Stimulated activated CD4-positive, alpha-beta T cell treated with anti-CD3 and anti-CD28 coated beads, TNF-alpha, amount 100 ng/mL, for 48 hours (primary cell): ENCODE measurements at places on chromosomes 2 and 18.

GRCh38 chr2:109048163-109048562 is 59.1 kb upstream of the EDAR start:
- DNase-seq, result no peak

DNA sequence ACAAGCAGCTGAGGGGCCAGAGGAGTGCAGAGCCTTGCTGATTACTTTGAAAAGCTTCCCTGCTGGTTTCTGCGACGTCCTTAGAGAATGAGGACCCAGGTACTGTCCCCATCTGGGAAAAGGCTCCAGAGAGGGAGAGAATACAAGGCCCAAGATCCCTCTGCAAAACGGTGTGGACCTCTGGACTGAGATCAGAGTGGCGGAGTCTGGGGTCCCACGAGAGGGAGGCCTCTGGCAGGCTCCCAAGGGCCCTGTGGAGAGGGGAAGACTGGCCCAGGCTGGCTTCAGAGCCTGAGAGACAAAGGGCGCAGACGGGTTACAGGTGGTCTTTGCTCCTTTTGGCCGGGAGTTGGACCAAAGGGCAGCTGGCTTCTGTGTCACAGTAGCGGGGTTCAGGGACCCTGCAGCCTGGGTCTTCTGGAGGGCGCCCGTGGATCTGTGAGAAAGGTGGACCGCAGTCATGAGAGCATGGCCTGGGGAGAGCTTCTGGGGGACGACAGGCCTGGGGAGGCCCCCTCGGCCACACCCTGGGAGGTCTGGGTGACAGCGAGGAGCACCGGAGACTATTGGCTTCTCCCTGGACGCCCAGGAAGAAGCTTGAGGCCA is 805 bp downstream of the SNORC start:
- no peak for DNase-seq

DNA sequence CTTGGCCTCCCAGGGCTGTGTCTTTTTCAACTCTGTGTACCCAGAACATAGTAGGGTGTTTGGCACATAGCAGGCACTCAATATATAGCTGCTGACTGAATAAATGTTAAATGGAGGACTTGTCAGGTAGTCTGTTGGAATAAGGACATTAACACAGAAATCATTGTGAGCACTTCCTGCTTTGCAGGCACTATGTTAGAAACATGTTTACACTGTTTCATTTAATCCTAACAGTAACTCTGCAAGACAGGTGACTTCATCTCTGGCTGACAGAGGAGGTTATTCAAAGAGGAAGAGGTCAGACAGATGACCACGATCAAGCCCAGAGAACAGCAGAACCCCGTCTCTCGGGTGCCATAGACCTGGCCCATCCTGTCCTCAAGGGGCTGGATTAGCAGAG is 28.0 kb upstream of the PIEZO2 start:
- DNase-seq, result no peak

GRCh38 chr2:119433636-119434327 is 2.1 kb downstream of the TMEM37 start:
- no peak for DNase-seq

DNA sequence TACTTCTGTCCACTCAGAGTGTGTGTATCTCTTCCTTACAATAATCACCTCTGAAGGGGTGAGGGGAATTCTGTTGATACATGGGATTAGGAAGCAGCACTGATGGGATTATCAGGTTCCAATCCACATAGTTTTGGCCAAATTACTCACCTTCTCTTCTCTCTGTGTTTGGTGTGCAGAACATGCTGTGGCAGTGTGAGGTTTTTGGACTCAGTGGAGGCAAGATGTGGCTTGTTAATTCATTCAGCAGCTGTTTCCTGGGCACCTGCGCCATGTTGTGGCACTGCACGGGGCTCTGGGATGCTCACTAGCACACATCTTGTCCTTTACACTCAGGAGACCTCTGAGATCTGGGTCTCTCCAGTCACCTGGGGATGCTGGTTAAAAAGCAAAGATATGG is 350.3 kb upstream of the HS6ST1 start:
- DNase-seq, result no peak

DNA sequence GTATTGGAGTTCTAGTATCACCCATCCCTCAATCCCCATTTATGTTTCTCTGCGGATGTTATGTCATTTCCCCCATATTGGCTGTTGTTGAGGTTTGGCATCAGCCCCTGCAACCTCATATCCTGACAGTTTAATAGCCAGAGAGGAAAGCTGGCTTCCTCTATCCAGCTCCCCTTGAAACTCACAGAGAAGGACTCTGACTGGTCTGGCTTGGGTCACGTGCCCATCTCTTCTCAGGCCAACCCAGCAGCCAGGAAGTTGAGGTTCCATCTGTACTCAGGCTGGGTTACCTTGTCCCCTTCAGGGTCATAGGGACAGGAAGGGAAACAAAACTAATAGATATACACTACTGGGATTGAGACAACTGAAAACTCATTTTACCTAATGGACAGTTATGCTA is 148.0 kb upstream of the SLC14A2 start:
- DNase-seq, result no peak

DNA sequence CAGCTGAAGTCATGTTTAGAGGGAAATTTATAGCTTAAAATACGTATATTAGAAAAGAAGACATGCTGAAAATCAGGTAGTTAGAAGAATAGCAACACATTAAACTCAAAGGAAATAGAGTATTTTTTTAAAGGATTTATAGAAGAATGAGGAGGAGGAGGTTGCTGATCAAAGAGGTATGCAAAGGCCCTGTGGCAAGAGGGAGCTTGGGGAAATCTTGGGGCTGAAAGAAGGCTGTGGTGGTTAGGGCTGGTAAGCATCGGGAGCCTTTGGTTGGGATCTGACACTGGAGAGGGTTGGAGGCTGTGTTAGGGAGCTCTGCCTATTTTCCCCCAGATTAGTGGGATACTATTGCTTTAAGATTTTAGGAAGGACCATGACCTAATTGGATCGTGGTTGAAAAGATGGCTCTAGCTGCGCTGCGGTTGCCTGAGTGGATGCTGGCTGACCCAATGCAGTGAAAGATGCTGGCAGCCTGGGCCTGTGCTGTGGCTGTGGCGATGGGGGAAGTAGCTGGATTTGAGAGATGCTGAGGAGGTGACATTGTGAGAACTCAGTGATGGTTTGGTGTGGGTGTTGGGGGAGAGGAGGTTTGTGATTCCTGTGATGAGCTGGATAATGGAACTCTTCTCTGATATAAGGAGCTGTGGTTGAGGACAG is 11.7 kb downstream of the DGKD start:
- no peak for DNase-seq

DNA sequence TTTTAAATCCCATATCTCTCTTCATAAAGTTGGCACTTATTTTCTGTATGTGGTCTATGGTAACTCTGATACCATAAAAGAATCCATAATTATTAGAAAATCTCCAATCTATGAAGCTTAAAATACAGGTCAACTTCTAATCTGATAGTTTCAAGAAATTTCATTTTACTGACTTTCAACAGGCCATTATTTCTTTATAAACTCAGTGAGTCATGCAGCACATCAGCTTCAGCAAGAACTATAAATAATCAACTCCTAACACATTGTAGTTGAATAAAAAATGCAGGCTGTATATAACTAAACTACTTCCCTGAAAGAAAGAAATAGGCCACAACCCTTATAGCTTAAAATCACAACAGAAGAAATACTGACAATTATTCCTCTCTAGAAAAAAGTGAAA is 204.3 kb upstream of the CCDC150 start:
- no peak for DNase-seq

DNA sequence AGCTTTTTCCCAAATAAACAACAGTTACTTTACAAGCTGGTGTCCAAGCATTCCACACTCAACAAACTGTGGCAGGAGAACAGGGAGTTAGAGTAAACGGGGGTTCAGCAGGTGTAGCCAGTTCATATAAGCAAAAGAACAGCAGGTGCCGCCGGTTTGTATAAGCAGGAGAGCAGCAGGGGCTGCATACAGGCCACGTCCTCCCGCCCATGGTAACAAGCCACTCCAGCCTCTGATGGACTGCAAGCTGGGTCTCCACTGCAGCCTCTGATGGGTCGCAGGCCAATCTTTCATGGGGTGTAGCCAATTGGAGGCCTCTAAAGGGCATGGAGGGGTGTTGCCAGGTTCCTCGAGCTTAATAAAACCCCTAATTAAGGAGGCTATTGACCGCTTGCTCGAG is 189.3 kb downstream of the ANKRD30B start:
- DNase-seq, result no peak

DNA sequence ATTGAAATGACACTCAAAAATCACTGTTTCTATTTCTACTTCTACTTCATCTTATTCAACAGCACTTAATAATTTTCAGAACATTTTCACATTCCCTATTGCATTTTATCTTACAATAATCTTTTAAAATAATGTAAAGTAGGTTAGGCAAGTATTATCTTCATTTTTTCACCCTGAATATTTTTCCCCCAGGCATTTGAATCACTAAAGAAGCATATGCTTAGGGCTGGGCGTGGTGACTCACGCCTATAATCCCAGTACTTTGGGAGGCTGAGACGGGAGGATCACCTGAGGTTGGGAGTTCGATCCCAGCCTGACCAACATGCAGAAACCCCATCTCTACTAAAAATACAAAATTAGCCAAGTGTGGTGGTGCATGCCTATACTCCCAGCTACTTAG is 6.7 kb downstream of the WDCP start:
- DNase-seq, result no peak

GRCh38 chr2:68189991-68190784 is 32.5 kb downstream of the PNO1 start:
- no peak for DNase-seq

- no peak for DNase-seq
These were observed 553.7 kb upstream of the SYT4 start for GRCh38 chr18:43830947-43831346.

GRCh38 chr18:62745089-62745751 is 29.9 kb downstream of the PHLPP1 start:
- DNase-seq, result no peak

DNA sequence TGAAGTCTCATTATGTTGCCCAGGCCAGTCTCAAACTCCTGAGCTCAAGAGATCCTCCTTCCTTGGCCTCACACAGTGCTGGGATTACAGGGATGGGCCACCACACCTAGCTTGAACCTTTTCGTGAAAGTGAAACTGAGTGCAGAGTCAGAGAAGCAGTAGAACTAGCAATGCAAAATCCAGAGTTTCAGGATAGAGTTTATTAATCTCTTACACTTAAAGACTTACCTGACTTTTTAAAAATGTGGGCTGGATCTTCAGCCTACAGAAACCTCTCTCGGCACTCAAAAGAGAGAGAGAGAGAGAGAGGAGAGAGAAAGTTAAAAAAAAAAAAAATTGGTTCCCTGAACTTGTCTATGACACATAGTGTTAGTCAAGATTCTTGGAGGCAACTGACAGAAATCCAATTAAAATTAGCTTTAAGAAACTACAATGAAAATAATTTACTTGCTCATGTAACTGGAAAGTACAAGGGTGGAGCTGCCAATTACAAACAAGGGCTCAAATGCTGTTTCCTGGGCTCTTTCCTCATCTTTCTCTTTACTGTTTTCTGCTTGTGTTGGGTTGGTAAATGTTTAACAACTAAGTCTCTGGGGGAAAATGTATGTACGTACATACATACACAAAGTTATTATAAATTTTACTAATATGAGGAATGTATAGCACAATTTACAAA is 98.1 kb upstream of the CERS6 start:
- no peak for DNase-seq

DNA sequence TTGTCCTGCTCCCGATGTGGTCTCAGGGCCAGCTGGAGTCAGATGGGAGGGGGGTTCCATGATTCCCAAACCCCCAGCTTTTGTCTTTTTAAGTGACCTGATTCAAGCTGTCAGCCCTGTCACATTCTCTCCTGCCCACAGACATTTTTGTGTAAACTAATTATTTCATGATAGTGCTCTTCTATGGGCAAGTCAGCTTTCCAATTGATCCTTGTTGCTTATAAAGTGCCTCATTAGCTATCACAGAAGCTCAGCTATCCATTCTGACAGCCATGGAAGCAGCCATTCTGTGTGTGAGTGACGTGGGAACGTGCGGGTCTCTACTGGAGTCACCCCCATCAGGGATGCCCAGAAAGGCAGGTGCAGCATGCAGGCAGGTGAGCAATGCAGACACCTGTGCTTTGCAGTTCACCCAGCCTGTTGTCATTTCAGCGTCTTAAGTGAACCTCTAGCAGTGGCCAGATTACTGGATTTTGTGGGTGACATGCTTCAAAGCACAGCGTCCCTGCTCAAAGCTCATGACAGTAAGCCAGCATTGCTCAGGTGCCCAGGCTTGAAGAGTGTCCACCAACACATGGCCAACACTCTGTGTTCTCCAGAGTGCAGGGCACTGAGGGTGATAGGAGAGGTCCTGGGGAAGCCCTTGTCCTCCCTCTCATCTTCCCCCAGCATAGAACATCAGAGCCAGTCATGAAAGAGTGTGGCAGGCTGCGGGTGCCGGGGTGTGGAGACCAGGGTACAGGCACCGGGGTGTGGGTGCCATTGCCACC is 162.1 kb upstream of the SH3BP4 start:
- no peak for DNase-seq

- DNase-seq, result no peak
These were observed 4.2 kb upstream of the TMEM185B start for GRCh38 chr2:120227111-120227991.

- DNase-seq, result no peak
These were observed 238.1 kb downstream of the SEPTIN10 start for GRCh38 chr2:109375656-109376055.

DNA sequence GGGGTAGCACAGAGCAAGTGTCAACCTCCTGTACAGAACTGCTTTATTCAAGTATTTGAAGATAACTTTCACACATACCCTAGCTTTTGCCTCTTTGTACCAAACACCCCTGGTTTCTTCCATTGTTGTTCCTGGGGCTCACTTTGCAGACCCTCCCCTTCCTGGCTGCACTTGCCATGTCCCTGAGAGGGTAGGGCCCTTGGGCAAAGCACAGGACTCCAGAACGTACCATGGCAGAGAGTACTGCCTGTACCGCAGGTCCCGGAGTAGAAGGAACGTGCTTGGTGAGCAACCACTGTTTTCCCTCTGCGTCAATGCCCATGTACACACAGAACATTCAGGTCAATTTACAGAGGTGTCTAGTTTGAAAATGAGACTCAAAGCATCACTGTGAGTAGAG is 290.4 kb downstream of the EN1 start:
- DNase-seq, result no peak

GRCh38 chr2:27049422-27050280 is 1.8 kb upstream of the AGBL5 start:
- peak; percentile 43 for DNase-seq

- DNase-seq, result no peak
These were observed 36.1 kb upstream of the GPR17 start for GRCh38 chr2:127609818-127610217.

DNA sequence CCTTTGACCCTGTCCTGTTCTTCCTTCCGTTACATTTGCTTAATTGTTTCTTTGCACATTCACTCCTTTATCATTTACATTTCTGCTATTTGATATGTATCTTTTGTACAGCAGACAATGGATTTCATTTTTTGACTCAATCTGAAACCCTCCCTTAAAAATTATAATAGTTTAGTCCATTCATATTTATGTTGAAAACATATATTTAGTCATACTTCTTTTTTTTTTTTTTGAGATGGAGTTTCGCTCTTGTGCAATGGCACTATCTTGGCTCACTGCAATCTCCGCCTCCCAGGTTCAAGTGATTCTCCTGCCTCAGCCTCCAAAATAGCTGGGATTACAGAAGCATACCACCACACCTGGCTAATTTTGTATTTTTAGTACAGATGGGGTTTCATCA is 95.3 kb upstream of the TGFA start:
- DNase-seq, result no peak
